ENCODE measurements at places on chromosomes 7 and 10.

GRCh38 chr10:120979435-120980278 lies 128.5 kb downstream of the WDR11 start:
- DNase-seq: no peak

GRCh38 chr7:108253275-108254044 lies 123.3 kb upstream of the LAMB4 start:
- DNase-seq: no peak

- no peak for DNase-seq
These were observed 961.5 kb downstream of the PCDH15 start for GRCh38 chr10:53839440-53840039.

DNA sequence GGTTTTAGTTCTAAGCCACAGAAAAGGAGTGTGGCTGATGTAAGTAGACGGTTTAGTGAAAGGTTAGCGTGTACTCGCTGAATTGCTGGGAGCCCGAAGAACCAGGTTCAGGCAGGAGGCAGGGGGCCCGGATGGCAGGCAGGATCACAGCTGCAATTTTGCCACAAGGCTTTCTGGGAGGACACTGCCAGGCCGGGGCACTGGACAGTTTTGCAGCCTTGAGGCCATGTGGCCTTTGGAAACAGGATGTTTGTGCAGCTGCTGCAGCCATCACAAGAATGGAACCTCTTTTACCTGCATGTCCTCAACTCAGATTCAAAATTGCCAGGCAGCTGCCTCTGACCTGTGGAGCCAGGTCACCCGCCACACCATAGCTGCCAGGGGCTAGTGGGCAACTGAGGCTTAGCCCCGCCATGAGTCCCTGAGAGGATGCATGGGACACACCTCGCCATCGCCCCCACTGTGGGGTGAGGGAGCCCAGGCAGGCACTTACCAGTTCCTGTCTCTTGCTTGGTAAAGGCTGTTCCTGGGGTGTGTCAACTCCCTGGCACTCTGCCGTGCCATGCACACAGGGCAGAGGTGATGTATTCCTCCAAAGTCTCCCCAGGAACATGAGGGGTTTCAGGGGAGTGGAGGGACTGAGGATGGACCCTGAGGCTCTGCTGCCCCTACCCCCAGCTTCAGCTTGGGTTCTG lies 188.6 kb downstream of the RPS24 start:
- peak; percentile 33 for DNase-seq

GRCh38 chr10:77223526-77224460 lies 413.8 kb downstream of the KCNMA1 start:
- DNase-seq: no peak

DNA sequence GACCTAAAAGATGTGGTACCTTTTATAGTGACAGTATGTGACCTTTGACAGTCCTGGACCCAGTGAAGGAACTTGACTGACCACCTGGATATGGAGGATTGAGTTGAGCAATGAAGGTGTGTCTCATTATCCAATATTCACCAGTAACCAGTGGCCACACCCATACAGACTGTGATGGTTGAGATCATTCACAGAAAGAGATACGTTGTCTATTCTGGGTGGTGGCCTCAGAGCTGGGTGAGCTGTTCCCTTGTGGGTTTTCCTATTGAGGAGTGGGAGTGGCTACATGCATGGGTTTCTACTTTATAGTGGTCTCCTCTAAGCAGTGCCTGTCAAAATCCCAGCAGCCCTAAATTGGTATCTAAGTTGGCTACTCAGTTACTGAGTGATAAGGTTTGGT lies 507.4 kb downstream of the SORCS3 start:
- no peak for DNase-seq

- no peak for DNase-seq
These were observed 19.6 kb downstream of the WIPF3 start for GRCh38 chr7:29825775-29826529.
